ENCODE measurements at places on chromosomes 4 and X.

GRCh38 chrX:110046001-110046400 lies 43.1 kb downstream of the TMEM164 start:
- no peak for DNase-seq

DNA sequence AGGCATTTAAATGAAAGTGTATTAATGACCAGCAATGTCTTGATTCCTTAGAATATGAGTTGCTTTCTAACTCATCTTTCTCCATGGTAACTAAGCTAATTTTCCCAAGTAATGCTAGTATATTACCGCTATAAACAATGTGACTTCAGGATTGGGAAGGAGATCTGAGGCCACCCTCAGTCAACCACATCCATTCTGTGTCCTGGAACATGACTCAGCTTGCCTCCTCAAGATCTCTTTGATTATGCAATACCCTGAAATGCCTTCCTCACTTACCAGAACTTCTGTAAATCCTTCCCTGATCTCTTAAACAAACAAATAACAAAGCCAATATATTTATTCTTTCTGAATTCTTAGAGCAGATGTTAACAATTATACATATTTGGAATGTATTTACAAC lies 1495.5 kb downstream of the PCDH18 start:
- no peak for DNase-seq

GRCh38 chr4:156176896-156177295 lies 223.2 kb upstream of the CTSO start:
- DNase-seq: no peak

- no peak for DNase-seq
These were observed 86.0 kb downstream of the LRP2BP start for GRCh38 chr4:185309770-185310169.

GRCh38 chr4:93646233-93646930 lies 182.2 kb upstream of the ATOH1 start:
- DNase-seq: no peak

DNA sequence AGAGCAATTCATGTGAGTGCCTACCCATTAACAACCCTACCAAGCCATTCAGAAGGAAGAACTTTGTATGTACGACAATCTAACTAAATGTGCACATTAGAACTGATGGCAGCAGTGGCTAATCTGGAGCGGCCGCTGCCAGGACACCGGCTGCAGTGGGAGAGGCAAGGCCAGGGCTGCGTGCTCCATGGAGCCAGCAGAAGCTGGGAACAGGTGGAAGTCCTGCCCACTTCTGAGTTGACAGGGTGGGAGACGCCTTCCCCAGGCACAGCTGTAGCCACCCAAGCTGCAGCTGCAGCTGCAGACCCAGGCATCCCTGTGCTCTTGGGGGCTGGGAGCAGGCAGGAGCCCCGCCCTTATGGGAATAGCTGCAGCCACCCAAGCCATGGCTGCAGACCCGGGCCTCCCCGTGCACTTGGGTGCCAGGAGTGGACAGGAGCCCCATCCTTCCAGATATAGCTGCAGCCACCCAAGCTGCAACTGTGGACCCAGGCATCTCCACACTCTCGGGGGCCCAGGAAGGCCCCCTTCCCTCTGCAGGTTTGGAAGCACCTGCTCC lies 79.1 kb upstream of the DDX60 start:
- DNase-seq: no peak

DNA sequence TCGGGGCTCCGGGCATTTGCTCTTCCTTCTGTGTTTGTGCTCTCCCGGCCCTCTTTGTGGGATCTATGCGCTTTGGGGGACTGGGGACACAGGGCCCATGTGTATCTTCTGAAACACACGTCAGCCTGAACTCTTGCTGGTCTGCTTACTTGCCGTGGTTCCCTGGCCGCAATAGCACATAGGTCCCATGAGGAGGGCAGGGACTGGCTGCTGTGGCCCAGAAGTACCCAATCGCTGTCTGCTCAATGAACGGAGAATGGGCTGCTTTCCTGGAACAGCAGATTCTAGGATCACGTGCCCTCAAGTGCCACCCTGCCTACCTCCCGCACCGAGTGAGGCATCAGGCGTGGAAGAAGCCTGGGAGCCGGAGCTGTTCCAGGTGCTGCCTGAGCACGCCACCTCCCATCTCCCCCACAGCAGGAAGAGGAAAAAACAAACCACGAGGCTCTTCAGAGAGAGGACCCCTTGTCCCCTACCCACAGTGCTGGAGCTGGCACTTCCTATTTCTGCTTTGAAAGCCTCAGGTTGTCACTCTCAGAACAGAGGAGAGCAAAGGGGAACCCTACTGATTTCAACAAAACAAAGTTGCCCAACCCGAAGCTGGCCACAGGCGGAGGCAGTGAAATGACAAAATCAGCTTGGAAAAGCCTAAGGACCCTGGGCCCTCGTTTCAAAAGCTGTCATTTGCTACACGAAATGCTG lies 3.8 kb downstream of the G6PD start:
- no peak for DNase-seq

- DNase-seq: no peak
These were observed 75.0 kb downstream of the AFAP1 start for GRCh38 chr4:7864685-7865084.
